ENCODE measurements at places on chromosomes 5 and 9.

DNA sequence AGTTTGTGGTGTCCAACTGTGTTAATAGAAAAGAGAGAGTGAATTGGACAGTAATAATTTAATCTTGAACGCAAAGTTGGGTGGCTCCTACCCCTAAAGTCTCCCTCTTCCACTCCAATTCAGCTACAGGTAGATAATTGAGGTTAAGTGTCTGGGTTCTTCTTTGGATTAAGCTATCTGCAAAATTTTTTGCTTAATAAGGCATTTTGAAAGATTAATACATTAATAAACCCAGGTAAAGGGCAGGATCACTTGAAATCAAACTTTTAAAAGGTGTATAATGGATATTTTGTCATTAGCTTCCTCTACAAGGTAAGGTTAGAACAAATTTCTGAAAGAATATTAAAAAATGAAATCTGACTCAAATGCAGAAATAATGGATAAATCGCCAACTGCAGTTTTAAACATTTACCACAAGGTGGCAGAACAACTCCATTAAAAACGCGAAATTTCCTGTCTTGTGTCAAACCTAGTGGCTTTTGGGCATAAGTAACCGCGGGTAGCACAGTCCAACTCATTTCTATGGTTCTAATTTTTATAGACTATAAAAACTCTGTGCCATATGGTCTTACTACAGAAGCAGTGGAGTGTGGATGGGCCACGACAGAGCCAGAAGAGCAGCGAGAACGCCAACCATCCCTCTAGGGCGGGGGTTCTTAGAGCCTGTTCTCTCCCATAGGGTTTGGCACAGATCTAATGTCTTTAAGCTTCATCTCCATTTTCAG is 276.5 kb downstream of the ARHGEF28 start:
- peak; percentile 60 for DNase-seq

DNA sequence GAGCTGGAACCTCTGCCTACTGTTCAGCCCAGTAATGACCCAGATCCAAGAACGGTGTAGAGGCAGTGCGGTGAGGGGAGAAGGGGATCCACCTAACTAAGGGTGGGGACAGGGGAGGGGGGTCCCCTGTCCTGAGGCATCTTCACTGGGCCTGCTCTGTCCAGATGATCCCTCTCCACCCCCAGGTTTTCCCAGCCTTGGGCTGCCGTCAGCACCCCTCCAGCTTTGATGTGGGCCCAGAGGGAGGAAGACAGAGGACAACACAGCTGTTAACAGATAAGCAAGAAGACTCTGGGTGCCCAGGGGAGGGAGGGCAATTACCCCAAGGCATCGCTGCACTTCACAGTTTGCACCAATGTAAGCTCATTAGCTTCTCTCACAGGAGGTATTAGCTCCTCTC is 19.3 kb downstream of the BICD2 start:
- no peak for DNase-seq

DNA sequence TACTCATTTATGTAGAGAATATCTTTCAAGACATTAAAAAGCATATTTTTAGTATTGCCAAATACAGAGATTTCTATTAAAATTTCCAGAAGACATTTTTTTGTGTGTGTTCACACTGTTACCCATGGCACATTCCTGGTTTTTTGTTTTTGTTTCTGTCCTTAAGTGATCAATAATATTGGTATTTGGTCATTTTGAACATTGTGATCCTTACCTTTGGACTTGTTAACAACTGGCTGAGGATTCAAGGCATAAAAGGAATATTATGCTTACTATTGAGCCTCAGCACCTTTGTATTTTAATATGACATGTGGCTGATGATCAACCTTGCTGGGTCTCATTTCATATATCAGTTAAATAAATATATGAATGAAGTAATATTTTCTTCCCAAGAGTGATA is 41.9 kb downstream of the ITGA1 start:
- DNase-seq, result no peak

DNA sequence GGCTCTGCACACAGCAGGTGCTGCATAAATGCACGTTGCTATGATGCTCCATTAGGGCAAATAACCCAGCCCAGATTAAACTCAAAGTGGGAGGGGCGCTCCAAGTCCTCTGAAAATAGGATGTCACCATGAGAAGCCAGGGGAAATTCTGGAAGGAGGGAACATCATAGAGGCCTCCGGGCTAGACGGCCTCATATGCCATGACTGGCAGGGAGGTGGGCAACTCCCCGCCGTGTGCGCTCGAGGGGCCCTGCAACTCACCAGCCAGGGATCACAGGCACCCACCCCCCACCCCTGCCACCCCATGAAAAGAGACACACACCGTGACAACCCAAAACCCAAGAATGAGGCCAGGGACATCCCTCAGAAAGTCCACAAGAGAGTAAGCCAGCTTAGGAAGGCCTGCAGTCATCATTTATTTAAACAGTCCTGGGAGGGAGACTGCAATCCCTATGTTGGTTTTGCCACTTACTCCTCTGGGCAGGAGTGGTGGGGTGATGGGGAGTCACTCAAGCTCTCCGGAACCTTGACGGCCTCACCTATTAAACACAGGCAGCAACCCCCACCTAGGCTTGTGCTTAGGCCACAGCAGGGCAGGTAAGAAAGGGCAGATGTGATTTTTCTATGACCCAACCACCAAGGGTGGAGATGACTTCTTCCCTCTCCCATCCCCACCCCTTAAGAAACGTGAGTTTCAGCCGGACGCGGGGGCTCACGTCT is 4.0 kb downstream of the VAV2 start:
- no peak for DNase-seq

GRCh38 chr5:138544181-138545134 is 1.4 kb upstream of the ETF1 start:
- no peak for DNase-seq

DNA sequence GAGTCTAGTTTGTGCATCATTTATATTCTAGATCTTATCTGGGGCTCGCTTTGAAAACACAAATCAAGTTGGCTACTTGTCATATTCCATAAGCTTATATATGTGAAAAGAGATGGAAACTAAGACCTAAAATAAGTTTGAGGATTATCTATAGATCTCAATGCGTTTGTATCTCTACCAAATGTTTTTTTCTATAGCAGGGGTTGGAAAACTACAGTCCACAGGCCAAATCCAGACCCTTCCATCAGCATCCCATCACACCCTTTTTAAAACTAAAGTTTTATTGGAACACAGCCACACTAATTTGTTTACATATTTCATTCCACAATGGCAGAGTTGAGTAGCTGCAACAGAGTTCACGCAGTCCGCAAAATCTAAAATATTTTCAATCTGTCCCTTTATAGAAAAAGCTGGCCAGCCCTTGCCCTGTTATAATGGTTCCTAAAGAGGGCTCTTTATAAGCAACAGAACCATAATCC is 230.0 kb downstream of the ADAMTSL1 start:
- DNase-seq, result no peak

- DNase-seq, result no peak
Measured at GRCh38 chr9:124084087-124084486, 72.5 kb downstream of the LHX2 start.

GRCh38 chr9:126334721-126335621 is 8.3 kb downstream of the MVB12B start:
- no peak for DNase-seq

DNA sequence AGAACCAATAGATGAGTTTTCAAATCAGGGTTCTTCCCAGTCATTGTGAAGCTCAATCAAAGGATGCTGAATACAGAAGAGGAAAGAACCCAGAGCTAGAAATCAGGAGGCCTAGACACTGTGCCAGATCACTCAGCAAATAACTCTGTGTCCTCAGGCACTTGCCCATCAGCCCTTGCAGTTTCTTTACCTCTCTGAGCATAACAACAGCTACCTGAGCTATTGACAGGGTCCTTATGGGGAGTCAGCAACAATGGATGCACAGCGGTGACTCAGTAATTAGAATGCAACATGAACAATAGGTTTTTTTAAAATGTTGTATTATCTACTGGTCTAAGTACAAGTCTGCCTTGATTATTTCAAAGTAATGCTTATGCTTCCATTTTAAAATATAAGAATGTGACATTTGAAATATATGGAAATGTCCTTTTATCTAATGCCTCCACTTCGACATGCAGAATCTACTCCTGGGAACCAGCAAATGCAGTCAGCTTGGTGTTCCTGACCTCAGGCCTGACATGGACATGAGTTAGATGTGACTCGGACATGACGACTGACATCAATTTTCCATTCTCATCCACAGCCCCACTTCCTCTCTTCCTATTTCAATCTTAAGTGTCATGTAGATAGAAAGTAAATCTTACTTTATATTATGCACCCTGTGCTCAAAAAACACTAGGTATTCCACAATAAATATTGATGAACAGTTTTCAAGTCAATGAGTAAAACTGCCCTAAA is 155.0 kb downstream of the TLE1 start:
- DNase-seq, result no peak

DNA sequence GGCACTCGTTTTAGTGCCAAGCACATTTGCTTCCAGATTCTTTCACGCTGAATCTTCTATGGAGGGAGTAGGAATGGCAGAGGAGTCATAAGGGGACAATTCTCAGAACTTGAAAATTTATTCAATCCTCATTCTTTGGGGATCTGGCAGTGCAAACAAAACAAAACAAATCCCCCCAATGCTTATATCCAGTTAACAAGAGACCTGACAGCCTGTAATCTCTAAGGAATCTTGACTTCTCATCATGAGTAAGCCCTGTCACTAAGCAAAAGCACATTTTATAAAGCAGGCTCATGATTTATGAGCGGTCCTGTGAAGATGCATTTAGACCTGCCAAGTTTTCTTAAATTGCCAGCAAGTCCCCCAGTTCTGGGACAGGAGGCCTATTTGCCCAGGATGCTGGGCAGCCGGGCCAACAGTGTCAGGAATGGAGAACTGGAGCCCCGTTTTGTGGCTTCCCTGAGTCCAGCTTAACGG is 513.9 kb downstream of the CTNND2 start:
- DNase-seq, result no peak

DNA sequence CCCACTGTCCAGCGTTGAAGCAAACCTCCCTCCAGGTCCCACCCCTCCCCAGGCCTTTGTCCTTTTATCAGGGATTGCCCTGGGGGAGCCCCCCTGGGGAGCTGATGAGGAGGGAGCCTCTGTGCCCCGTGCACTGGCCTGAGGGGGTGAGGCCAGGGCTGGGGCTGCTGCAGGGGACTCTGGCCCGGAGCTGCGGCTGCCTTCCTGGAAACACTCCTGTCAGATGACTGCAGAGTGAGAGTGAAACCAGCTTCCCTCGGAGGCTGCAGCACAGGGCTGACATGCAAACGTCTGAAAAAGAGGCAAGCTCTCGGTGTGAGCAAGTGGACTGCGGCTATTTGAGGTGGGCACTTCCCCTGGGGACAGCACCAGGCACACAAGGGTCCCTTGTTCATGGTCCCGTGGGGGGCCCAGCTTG is 4.6 kb upstream of the TRAF2 start:
- peak; percentile 66 for DNase-seq

GRCh38 chr5:151923866-151924476 is 680 bp downstream of the GLRA1 start:
- no peak for DNase-seq

- DNase-seq, result no peak
Measured at GRCh38 chr5:39846144-39846543, 421.4 kb upstream of the DAB2 start.

DNA sequence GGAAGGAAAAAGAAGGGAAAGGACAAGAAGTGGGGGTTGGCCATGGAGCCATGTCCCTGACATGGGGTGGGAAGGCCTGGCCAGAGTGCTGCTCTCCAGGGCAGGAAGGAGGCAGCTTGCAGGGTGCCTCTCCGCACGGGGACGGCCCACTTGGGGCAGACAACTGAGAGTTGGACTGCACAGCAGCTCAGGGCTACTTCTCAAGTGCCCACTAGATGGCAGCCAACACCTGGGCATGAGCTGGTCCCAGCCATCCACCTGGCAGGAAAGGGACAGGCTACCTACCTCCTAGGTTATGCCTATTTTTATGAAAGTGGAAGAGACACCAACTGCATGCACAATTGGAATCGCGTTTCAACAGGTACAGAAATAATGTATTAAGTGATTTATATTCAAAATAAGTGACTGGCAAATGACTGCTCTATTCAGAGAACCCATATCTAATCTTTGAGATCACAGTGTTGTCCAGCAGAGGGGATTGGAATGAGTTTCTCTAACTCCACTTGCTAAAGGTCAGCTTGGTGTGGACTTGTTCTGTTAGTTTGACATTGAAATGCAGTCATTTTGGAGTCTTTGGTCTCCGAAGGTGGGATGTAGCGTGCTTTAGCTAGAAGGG is 113.4 kb downstream of the SYK start:
- peak; percentile 60 for DNase-seq

- DNase-seq, result no peak
Measured at GRCh38 chr5:32090755-32091128, 83.4 kb downstream of the GOLPH3 start.

DNA sequence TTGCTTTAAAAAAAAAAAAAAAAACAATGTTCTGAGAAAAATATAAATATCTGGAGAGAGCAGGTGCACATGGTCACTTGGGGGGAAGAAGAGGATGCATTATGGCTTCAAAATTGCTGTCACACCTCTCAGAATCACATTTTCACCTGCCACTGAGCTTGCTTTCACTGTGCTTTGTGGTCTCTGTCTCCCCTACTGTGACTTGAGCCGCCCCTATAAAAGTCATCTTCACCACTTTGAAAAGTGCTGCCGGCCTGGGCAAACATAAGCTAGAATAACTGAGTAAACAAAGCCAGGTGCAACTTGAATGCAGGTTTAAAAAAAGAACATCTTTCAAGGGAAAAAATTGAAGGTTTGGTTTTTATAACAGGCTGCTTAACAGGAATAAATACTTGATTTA is 368.1 kb upstream of the GRIA1 start:
- DNase-seq, result no peak

- DNase-seq, result no peak
Measured at GRCh38 chr5:112245656-112246055, 173.4 kb downstream of the EPB41L4A start.

- DNase-seq, result no peak
Measured at GRCh38 chr9:92636627-92637026, 33.3 kb downstream of the IPPK start.

DNA sequence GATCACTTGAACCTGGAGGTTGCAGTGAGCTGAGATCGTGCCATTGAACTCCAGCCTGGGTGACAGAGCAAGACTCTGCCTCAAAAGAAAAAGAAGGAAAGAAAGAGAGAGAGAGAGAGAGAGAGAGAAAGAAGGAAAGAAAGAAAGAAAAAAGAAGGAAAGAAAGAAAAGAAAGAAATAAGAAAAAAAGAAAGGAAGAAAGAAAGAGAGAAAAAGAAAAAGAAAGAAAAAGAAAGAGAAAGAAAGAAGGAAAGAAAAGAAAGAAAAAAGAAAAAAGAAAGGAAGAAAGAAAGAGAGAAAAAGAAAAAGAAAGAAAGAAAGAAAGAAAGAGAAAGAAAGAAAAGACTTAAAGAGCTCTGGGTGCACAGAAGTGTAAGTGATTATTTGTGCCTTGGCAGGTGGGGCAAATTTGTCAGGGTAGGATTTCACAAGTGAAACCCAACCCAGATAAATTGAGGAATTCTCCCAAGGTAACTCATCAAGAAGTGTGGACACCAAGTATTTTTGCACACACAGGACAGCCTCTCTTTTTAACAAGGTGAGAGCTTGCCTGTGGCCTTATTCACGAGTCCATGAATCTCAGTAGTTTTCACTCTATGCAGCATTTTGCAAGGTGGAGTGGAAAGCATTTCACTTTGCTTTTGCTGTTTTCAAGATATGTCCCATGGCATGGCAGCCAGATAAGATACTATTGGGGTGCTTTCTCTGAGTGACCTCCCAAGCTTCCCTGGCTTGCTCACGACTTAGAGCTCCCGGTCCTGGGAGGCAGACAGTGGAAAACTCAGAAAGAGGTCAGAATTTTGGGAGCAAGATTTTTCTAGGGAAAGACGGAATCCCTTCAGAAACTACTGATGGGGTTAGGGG is 57.8 kb downstream of the C9orf153 start:
- no peak for DNase-seq
